ENCODE measurements at places on chromosomes 11 and 22.

DNA sequence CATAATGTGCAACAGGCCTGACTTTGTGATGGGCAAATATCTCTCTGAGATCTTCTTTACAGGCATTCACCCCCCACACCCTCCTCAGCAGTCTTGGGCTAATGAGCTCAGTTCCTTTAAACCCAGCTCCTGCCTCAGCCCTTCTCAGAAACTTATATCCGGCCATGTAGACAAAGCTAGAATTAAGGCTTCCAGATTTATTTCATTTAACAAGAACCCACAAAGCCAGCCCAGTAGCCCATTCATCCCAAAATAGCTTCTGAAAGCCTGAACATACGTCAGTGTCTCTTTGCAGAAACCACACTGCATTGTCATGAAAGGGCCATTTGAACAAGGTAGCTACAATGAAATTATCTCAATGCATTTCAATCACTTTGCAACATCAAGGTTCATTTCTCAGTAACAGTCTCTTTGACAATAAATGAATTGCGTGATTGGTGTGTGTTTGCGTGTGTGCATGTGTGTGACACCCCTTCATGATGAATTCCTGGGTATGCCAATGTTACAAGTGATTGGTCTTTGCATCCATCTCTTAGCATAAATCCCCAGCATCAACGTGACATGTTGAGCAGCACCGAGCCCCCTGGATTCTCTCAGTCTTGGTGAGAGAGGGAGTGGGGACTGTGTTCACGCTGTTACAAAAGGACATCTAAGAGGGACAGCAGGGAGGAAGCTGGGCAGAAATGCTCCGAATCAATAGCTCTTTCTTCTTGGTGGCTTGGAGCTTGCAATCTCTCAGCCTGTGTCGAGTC lies 299.6 kb downstream of the KIRREL3 start:
- no peaks in the 10 kb centered on the region for H3K36me3 ChIP-seq
- H3K4me3 ChIP-seq, result no peak overlapping the region
- no peak overlapping the region for H3K27ac ChIP-seq
- H3K27me3 ChIP-seq, result no peaks in the 10 kb centered on the region
- no peak for DNase-seq

DNA sequence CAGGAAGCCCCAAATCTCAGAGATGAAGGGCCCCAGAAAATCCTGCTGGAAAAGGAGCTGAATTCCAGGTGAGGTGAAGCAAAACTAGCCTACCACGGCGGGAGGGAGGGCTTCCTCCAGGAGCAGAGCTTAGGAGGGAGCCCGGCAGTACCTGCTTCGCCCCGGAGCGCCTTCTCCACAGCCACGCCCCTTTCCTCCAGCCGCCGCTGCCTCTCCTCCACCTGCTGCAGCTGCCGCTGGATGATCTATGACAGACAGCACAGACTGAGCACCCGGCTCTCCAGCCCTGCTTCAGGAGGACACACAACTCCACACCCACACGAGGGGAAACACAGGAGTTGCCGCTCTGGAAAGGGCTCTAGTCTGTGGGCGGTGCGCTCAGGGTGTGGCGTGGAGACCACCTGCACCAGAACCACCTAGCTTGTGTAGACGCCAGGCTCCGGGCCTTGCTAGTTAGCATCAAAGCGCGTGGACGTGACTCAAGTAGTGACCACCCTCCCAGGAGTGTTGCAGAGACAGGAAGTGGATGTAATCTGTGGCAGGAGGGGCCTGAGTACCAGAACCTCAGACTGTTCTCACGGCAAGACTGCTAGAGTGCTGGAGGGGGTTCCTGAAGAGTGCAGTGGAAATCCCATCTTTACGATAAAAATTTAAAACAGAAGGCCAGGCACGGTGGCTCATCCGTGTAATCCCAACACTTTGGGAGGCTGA lies 34.6 kb upstream of the BID start:
- H3K4me1 ChIP-seq, result no peaks in the 10 kb centered on the region
- no peak overlapping the region for H3K27ac ChIP-seq
- no peak overlapping the region for H3K4me3 ChIP-seq

- H3K4me3 ChIP-seq, result no peak overlapping the region
- no peak overlapping the region for H3K27ac ChIP-seq
- no peak for DNase-seq
Measured at GRCh38 chr11:82981852-82982251, 80.3 kb downstream of the DDIAS start.

DNA sequence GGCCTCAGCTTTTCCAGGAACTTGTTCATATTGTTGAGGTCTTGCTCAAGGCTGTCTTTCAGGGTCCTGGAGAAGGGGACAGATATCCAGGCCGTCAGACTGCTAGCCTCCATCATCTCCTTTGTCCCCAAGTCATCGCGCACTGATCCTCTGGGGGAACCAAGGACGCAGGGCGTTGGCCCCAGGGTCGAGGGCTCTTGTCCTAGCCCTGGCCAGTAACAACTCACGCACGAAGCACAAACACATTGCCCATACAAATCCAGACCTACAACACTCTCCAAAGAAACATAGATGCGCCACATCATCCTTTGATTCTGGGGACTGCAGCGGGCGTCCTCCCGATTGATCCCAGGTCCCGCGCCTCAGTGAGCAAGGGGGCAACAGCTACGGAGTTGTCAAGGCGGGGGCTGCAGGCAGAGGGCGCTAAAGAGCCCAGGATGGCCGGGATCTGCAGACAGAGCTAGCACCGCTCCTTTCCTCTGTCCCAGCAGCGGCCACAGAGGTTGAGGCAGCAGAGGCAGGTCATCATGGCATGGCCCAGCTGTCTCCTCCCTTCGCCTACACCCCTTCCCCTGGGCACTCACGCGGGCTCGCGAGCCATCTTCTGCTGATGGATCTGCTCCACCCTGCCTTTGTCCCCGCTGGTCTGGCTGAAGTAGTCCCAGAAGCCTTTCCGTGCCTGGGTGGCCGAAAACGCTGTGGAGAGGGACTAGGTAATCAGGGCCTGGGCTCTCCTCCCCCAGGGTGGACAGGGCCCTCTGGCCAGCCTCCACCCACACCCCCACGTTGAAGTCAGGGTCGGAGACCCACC lies 472 bp downstream of the APOA5 start:
- H3K36me3 ChIP-seq, result no peaks in the 10 kb centered on the region
- no peak overlapping the region for H3K27ac ChIP-seq
- peaks cover 24% of the 10 kb centered on the region for H3K4me1 ChIP-seq
- no peaks in the 10 kb centered on the region for H3K27me3 ChIP-seq
- peak; percentile 59 for DNase-seq

- H3K4me3 ChIP-seq, result no peak overlapping the region
- no peak for DNase-seq
- no peak overlapping the region for H3K27ac ChIP-seq
- no peaks in the 10 kb centered on the region for H3K36me3 ChIP-seq
- H3K27me3 ChIP-seq, result no peaks in the 10 kb centered on the region
Measured at GRCh38 chr22:19118329-19118880, 3.8 kb downstream of the DGCR2 start.

DNA sequence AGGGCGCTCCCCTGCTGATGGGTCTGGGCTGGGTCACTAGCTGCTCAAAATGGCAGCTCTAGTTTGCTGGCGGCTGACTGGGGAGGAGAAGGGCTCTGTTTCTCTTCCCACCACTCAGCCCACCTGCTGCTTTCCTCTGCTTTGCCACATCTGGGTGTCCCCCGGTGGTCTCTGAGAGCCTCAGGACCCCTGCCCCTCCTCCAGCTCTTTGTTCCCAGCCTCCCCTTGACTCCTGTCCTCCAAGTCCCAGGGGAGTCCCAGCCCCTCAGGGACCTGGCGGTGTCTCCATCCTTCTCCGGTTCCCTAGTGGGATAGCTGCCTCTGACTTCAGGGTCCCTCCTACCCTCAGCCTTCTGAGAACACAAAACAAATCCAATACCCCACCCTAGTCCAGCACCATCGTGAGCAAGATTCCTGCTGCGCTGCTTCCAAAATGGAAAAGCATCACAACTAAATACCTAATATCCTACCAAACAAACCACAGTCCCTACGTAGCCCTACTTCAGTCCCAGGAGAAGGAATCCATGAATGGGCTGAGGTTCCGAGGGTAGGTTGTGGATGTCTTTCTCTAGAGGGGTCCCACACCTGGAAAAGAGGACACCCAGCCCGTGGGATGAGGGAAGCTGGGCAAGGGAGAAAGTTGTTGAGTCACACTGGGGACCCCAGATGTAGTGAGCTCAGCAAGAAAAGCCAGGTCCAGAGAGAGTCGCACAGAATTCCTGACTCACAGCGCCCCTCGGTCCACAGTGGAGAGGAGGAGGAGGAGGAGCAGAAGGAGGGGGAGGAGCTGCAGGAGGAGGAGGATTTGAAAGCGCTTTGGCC lies 45.0 kb upstream of the NNMT start:
- peaks cover 25% of the 10 kb centered on the region for H3K36me3 ChIP-seq
- no peaks in the 10 kb centered on the region for H3K27me3 ChIP-seq
- DNase-seq, result no peak
- no peak overlapping the region for H3K27ac ChIP-seq
- no peak overlapping the region for H3K4me3 ChIP-seq

- H3K27me3 ChIP-seq, result no peaks in the 10 kb centered on the region
- no peak overlapping the region for H3K4me3 ChIP-seq
- no peak overlapping the region for H3K27ac ChIP-seq
- H3K36me3 ChIP-seq, result no peaks in the 10 kb centered on the region
- H3K4me1 ChIP-seq, result no peaks in the 10 kb centered on the region
- DNase-seq, result no peak
Measured at GRCh38 chr11:102197670-102198139, 87.5 kb downstream of the YAP1 start.

- H3K36me3 ChIP-seq, result no peaks in the 10 kb centered on the region
- no peak overlapping the region for H3K4me3 ChIP-seq
- H3K4me1 ChIP-seq, result no peaks in the 10 kb centered on the region
Measured at GRCh38 chr11:46003572-46003971, 81.1 kb downstream of the LARGE2 start.

DNA sequence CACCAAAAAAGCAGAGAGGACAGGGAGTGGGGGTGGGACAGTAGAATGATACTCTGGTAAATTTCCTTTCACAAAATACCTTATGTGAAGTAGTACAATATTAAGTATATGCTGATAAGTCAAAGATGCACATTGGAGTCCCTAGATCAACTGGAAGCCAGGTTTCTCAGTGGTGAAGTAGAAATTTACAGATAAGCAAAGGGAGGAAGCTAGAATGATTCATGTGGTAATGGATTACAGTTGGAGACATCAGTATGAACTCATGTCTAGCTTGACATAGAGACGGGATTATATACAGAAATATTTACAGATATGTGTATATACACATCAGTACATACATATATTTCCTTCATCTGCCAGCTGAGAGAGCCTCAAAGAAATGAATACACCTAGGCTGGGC lies 21.5 kb downstream of the PLEKHB1 start:
- no peaks in the 10 kb centered on the region for H3K27me3 ChIP-seq
- no peaks in the 10 kb centered on the region for H3K36me3 ChIP-seq
- no peaks in the 10 kb centered on the region for H3K4me1 ChIP-seq
- no peak overlapping the region for H3K4me3 ChIP-seq

GRCh38 chr22:38762551-38762983 lies 6.8 kb upstream of the SUN2 start:
- no peaks in the 10 kb centered on the region for H3K4me1 ChIP-seq
- no peaks in the 10 kb centered on the region for H3K36me3 ChIP-seq
- DNase-seq, result no peak
- H3K4me3 ChIP-seq, result no peak overlapping the region
- H3K27ac ChIP-seq, result no peak overlapping the region
- no peaks in the 10 kb centered on the region for H3K27me3 ChIP-seq

- no peak for DNase-seq
- no peaks in the 10 kb centered on the region for H3K4me1 ChIP-seq
Measured at GRCh38 chr22:32127904-32128303, 31.2 kb downstream of the C22orf42 start.

- no peak overlapping the region for H3K4me3 ChIP-seq
- H3K27me3 ChIP-seq, result no peaks in the 10 kb centered on the region
- peaks cover 12% of the 10 kb centered on the region for H3K4me1 ChIP-seq
Measured at GRCh38 chr22:24512043-24512442, 16.9 kb downstream of the UPB1 start.

- no peak for DNase-seq
- H3K27ac ChIP-seq, result no peak overlapping the region
- H3K4me3 ChIP-seq, result peak overlapping the region; percentile 54
- H3K4me1 ChIP-seq, result peaks cover 3% of the 10 kb centered on the region
Measured at GRCh38 chr11:16612566-16613261, 125.7 kb upstream of the C11orf58 start.

Data from pancreas (tissue), 10 donors.